Endothelial cell of umbilical vein (primary cell): ENCODE measurements at places on chromosomes 7 and 10. TPM values are rescaled to one million over a fixed set of nuclear protein-coding genes. Genes with fewer than 3 reads are reported as not detected.
A peak's percentile ranks its signal among the peaks of the same experiment; 100 is the strongest.

Gene SMKR1
- polyA plus RNA-seq = not detected in 2 replicates

- H3K4me1 ChIP-seq = peaks cover 14% of the 10 kb centered on the region
- H3K27me3 ChIP-seq = no peaks in the 10 kb centered on the region
- H3K27ac ChIP-seq = peak overlapping the region; percentile 83
- no peak overlapping the region for H3K4me3 ChIP-seq
- no peaks in the 10 kb centered on the region for H3K36me3 ChIP-seq
These were observed 163.9 kb downstream of the JCAD start for GRCh38 chr10:29895456-29895855.

DNA sequence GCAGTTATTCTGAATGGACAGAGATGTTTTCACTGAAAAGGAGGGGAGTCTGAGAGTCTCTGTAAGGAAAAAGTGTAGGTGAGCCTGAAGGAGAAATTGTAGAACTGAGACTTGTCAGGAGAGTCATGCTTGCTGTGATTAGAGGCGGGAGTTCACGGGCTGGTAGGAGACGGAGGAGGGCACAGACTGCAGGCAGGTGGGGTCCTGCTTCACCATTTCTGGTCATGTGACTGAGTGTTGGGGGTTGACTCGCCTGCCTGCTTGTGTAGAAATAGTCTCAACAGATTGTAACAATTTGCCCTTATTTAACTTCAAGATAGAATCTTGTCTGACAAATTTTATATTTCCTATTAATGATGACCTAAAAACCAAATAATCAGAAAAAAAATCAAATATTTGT is 70.3 kb downstream of the OGDH start:
- no peaks in the 10 kb centered on the region for H3K36me3 ChIP-seq
- DNase-seq = no peak
- H3K4me1 ChIP-seq = no peaks in the 10 kb centered on the region
- H3K27me3 ChIP-seq = no peaks in the 10 kb centered on the region
- no peak overlapping the region for H3K27ac ChIP-seq

DNA sequence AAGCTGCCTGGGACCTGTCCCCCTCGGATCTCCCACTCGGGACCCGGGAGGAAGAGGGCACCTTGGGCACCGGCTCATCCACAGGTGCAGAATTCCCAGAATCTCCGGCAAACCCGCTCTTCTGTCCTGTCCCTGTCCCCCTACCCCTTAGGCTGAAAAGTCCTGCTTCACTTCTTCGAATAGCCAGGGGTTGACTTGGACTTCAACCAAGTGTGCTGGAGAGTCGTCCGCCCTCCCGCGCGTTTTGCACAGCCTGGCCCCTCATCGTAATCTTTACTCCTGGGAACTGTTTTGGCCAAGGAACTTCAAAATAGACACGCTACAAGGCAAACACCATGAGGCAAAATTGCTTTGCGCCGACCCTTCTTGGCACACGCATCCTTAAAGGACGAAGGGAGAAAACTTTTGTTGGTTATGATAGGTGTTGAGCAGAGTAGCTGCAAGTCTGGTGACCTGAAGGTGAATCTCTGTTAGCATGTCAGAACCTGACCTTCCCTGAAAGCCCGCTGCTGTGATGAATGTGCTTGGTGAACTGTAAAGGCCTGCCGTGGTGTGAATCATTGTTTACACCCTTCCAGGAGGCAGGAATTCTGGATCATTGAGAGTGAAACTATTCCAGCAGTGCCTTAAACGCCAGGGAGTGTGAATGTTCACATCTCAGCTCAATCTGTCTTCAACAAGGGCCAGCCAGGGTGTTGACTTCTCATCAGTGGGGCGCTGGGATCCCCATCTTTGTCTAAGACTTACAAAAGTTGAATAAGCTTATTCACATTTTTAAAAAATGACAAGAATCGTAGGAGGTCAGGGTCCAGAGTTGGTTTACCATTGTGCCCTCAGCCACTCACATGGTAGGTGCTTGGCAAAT is 589 bp upstream of the RAPGEF5 start:
- no peaks in the 10 kb centered on the region for H3K36me3 ChIP-seq
- no peaks in the 10 kb centered on the region for H3K27me3 ChIP-seq
- H3K27ac ChIP-seq = no peak overlapping the region
- DNase-seq = peak; percentile 56

DNA sequence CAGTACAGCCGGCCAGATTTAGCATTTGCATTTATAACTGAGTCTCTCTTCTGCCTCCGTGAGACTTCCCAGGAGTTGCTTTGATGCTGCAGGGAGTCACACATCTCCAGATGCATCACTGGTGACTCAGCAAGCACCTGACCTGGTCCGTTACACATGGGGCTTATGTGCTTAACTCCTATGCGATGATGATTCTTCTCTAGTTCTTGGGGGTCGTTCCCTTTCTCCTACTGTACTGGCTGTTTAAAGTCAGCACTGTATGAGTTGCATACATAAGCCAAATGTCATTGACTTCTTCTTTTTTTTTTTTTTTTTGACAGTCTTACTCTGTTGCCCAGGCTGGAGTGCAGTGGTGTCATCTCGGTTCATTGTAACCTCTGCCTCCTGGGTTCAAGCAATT is 13.0 kb upstream of the AKR1E2 start:
- no peak overlapping the region for H3K4me3 ChIP-seq
- DNase-seq = peak; percentile 22
- H3K36me3 ChIP-seq = no peaks in the 10 kb centered on the region
- H3K4me1 ChIP-seq = peaks cover 31% of the 10 kb centered on the region
- no peaks in the 10 kb centered on the region for H3K27me3 ChIP-seq

GRCh38 chr10:91284486-91285090 is 64.1 kb downstream of the PCGF5 start:
- no peaks in the 10 kb centered on the region for H3K4me1 ChIP-seq
- H3K27me3 ChIP-seq = no peaks in the 10 kb centered on the region
- H3K4me3 ChIP-seq = no peak overlapping the region
- no peaks in the 10 kb centered on the region for H3K36me3 ChIP-seq
- no peak for DNase-seq
- no peak overlapping the region for H3K27ac ChIP-seq
